ENCODE measurements at places on chromosomes 1 and 21.

DNA sequence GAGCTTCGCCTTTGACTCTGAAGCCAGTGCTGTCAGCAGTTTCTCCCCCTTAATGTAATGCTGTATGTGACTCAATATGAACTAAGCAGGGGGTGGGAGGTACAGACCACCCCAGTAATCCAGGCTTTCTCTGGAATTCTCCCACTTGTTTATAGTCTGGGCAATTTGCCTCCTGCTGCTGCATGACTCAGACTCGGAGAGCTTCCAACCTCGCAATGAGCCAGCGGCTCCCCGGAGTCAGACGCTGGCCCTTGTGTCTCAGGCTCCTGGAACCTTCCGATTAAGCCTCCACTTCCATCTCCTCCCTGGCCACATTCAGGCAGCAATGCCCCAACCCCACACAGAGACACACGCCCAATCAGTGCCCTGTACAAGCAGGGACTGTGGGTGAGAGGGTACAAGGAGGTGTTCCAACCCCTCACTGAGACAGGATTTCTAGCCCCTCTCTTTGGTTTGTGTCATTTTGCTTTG lies 471.7 kb upstream of the VAMP3 start:
- no peak for DNase-seq

DNA sequence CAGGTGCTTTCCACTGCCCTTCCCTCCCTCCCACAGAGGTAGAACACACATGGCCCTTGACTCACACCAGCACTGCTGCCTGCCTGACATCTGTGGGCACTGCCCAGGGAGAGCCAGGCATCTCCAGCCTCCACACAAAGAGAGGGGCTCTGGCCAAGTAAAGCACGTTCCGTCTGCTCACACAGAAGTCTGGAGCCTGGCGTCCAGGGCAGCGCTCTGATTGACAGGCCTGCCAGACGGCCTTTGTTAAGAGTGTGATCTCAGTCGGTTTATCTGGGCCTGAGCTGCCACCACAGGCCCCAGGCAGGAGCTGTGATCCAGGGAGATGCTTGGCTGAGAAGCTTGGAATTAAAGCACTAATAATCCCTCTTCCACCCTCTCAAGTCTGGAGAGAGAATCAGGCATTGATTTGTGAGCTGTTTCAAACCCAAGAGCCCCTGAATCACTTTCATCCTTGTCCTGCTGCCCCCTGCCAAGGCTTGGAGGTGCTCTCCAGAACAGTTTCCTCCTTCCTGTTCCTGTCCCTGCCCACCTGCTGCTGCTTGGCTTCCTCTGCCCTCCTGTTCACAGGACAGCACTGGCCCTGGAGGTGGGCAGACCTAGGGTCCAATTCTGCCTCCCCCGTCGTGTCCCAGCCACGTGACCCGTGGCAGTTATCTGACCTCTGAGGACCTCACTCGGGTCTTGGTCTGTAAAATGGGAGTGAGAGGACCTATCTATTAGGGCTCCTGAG lies 3.7 kb downstream of the DMRTB1 start:
- no peak for DNase-seq

DNA sequence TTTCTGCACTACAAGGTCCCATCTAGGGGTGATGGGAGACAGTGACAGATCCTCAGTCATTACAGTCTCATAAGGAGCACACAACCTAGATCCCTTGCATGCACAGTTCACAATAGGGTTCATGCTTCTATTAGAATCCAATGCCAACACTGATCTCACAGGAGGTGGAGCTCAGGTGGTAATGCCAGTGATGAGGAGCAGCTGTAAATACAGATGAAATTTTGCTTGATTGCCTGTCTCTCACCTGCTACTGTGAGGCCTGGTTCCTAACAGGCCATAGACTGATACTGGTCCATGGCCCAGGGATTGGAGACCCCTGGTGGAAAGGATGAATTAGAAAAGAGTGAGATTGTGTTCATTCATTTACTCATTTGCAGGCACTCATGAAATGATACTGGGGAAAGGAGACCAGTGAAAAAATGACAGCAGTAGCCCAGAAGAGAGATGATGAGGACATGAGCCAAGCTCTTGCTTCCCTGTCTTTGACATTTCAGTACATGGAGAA lies 251.6 kb upstream of the DUSP10 start:
- DNase-seq, result no peak

GRCh38 chr1:41006942-41007865 lies 14.3 kb downstream of the SLFNL1 start:
- no peak for DNase-seq

All from iPS DF 19.7 (cell line).